Endothelial cell of umbilical vein (primary cell): ENCODE measurements at places on chromosomes 13 and 19. TPM values are rescaled to one million over a fixed set of nuclear protein-coding genes. Genes with fewer than 3 reads are reported as not detected.

GRCh38 chr13:73995736-73996135, 138.5 kb downstream of the KLF12 start:
- no peak for DNase-seq

Gene FARP1
- total RNA-seq: 73.5 and 77.7 TPM in 2 replicates

Gene C1QTNF9B
- not detected in 2 replicates for total RNA-seq

GRCh38 chr19:53985863-53986262, 5.6 kb upstream of the CACNG6 start:
- no peak for DNase-seq

GRCh38 chr13:51618626-51619025, 34.4 kb downstream of the WDFY2 start:
- no peak for DNase-seq

- peak; percentile 92 for DNase-seq
Measured at GRCh38 chr19:10461047-10461949, 41.0 kb downstream of the PDE4A start.

- DNase-seq: no peak
Measured at GRCh38 chr19:5290336-5291262, 50.0 kb downstream of the PTPRS start.

GRCh38 chr13:82713687-82714405, 1168.4 kb downstream of the SLITRK1 start:
- no peak for DNase-seq

Gene CADM4
- 6.7 and 7.5 TPM in 2 replicates for total RNA-seq

- no peak for DNase-seq
Measured at GRCh38 chr13:38042771-38043170, 173.2 kb upstream of the TRPC4 start.

Gene URAD
- not detected in 2 replicates for total RNA-seq

Gene GATAD2A
- 134 and 138 TPM in 2 replicates for total RNA-seq

GRCh38 chr13:30192320-30193093, 114.8 kb downstream of the KATNAL1 start:
- no peak for DNase-seq

- no peak for DNase-seq
Measured at GRCh38 chr13:47299304-47299703, 402.5 kb upstream of the HTR2A start.

- no peak for DNase-seq
Measured at GRCh38 chr13:22108283-22108942, 437.5 kb downstream of the FGF9 start.

Gene SELENOV
- total RNA-seq: not detected in 2 replicates

GRCh38 chr19:49395581-49396407, 7.7 kb downstream of the KASH5 start:
- DNase-seq: no peak

DNA sequence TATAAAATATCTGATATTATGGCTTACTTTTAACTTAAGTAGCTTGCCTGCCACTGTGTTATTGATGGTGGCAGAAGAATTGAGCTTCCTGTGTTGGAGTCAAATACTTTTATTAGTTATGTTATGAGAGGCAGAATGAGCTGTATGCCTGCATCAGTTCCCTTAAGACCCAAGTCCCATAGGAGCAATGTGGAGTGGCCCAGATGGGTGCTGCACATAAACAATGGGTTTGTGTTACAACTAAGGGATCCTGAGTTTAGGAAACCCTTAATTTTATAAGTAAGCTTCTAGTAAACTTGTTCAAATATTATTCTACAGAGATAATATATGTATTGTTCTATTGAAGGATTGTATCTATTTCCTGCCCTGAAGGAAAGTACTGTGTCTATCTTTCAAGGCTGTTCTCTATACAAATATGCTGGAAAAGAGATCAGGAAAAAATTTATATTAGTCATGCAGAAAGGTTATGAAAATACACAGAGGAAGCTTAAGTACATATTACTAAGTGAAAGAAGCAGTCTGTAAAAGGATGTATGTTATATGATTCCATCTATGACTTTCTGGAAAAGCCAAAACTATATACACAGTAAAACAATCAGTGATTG, 2018.0 kb upstream of the PCDH20 start:
- DNase-seq: peak; percentile 84

GRCh38 chr19:15265850-15266248, 33.6 kb upstream of the EPHX3 start:
- peak; percentile 97 for DNase-seq

Gene PRSS57
- total RNA-seq: not detected in 2 replicates

Gene GPC5
- 0.97 and 1.7 TPM in 2 replicates for total RNA-seq

GRCh38 chr13:91726671-91727070, 328.2 kb downstream of the GPC5 start:
- no peak for DNase-seq

GRCh38 chr13:111020546-111020945, 94.6 kb upstream of the ARHGEF7 start:
- DNase-seq: no peak

Gene ZFP28
- total RNA-seq: 5.4 and 7.5 TPM in 2 replicates

Gene GIPR
- total RNA-seq: not detected in 2 replicates

GRCh38 chr19:54434873-54435214, 14.2 kb upstream of the LENG8 start:
- no peak for DNase-seq

Gene FOSB
- 2.0 and 23.0 TPM in 2 replicates for total RNA-seq

DNA sequence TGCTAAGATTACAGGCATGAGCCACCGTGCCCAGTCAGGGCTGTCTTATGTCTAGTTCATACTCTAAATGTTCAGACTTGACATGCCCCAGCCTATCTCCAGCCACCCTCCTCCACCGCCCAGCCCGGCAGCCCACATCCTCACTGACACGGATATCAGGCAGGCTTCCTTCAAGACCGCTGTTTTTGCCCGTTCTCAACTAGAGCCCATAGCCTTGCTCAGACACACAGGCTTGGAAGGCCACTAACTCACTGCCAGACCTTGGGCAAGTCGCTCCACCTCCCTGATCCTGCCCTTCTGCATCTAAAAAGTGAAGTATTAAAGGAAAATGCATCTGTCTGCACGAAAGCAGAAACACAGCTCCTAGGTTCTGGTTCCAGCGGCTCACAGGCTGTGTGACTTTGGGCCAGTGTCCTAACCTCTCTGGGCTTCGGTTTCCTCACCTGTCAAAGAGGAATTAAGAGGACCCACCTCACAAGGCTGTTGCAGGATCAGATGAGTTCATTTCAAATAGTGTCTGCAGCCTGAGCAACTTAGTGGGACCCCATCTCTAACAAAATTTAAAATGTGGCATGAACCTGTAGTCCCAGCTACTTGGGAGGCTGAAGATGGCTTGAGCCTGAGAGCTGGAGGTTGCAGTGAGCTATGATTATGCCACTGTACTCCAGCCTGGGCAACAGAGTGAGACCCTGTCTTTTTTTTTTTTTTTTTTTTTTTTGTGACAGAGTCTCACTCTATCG, 14.5 kb upstream of the CERS4 start:
- no peak for DNase-seq

Gene FPR1
- total RNA-seq: not detected in 2 replicates

Gene DHDH
- total RNA-seq: not detected in 2 replicates

- no peak for DNase-seq
Measured at GRCh38 chr13:97165502-97166425, 56.4 kb upstream of the MBNL2 start.

GRCh38 chr13:110364081-110364480, 57.0 kb downstream of the COL4A2 start:
- DNase-seq: no peak

DNA sequence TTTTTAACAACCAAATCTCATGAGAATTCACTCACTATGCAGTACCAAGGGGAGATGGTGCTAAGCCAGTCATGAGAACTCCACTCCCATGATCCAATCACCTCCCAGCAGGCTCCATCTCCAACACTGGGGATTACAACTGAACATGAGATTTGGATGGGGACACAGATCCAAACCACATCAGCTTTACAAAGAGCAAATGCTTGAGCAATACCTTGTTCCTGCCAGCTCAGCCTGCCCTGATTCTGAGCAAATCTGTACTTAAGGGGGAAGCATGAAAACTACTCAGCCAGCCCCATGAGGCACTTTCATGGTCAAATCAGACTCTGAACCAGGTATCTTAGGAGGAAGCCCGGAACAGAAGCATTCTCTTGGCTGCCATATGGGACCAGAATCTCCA, 259.9 kb downstream of the TBC1D4 start:
- DNase-seq: no peak

Gene ERICH4
- total RNA-seq: not detected in 2 replicates
